Hematopoietic multipotent progenitor cell treated with erythropoietin and hydrocortisone succinate and interleukin-3 and kit ligand, for 4 days (in vitro differentiated cells): ENCODE measurements at places on chromosomes 13 and 19.
A peak's percentile ranks its signal among the peaks of the same experiment; 100 is the strongest.

DNA sequence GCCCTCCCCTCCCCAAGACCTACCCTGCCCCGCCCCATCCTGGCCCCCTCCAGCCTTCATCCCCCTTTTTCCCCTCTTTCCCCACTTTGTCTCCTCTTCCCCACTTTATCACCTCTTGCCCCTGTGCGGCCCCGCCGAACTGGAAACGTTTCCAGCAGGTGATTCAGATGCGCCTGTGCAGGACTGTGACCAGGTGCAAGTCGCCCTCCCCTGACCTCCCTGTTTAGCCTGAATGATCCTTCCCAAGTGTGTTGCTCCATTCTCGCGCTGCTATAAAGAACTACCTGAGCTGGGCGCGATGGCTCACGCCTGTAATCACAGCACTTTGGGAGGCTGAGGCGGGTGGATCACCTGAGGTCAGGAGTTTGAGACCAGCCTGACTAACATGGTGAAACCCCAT lies 25.9 kb downstream of the ZNF791 start:
- DNase-seq = no peak

GRCh38 chr13:43963726-43964125 lies 84.0 kb downstream of the LACC1 start:
- DNase-seq = peak; percentile 10

GRCh38 chr19:4878491-4878968 lies 11.1 kb upstream of the PLIN3 start:
- DNase-seq = peak; percentile 55

DNA sequence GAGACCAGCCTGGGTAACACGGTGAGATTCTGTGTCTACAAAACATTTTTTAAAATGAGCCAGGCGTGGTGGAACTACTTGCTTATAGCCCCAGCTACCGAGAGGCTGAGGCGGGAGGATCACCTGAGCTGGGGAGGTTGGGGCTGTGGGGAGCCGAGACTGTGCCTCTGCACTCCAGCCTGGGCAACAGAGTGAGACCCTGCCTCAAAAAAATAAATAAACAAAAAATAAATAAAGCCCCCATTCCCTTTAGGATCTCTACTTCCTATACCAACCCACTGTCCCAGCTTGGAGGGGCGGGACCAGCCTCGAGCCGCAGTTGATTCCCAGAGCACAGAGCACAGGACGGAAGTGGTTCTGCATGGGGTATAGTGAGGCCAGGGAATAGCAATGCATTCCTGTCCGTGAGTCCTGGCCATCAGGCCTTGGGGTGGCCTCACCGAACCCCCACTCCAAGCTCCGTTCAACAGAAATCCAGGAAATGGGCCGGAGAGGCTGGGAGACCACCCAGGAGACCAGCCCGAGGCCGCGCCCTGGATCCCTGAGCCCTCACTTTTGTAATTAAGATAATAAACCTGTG lies 4.9 kb upstream of the PTBP1 start:
- DNase-seq = peak; percentile 62

GRCh38 chr13:20847296-20847695 lies 55.2 kb downstream of the XPO4 start:
- DNase-seq = peak; percentile 43

GRCh38 chr13:50693727-50694126 lies 149.8 kb downstream of the DLEU7 start:
- no peak for DNase-seq

DNA sequence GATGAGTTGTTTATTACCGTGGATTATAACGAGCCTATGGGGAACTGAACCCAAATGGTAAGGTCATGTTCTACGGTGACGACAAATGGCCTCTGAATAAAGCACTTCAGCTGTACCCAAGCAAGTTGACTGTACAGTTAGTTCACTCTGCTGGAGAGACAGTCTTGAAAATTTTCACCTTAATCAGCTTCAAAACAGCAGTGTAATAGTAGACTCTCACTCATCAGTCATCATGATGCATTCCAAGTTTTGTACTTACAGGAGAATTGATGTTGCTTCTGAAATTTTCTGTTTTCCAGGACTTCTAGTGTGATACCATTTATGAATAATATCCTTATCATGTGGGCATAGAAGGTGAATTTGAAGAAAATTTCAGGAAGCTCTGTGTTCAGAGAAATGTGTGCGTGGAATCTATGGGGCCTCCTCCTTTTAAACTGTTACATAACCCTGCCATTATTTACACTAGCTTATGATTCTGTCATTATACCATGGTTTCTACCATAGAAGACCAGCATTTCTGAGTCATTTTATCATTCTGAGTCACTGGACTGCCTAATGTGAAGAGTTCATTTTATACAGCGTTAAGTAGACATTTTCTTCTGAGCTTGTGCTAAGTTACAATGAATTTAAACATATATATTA lies 96.9 kb downstream of the WDFY2 start:
- no peak for DNase-seq

GRCh38 chr13:32115066-32115465 lies 83.5 kb downstream of the FRY start:
- peak; percentile 65 for DNase-seq

DNA sequence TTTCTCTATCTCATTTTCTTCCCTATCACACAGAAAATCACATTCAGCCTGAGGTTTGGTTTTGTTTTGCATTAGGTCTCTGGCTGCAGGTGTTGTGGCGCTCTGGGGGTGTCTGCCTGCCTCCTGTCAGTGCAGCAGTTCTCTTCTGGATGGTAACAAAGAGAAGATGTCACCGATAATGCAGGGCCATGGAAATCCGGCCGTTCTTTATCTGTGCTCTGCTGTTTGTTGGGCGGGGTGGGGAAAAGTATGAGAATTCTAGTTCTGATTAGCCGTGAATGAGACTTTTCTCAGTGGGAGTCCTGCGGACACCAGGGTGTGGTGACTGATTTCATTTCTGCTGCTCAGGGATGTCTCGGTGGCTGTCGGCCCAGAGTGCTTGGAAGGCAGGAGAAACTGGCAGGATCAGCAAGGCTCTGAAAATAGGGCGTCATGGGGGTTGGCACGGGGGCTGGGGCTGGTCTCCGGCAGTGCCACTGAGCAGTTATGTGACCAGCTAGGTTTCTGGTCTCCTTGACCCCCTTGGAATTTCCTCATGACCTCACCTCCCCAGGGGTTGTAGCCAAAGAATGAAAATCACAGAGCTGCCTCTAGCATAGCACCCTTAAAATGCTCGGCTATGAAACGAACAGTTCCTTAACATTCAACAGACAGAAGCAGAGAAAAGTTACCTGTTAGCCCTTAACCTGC lies 5.0 kb downstream of the RNF113B start:
- DNase-seq = no peak

DNA sequence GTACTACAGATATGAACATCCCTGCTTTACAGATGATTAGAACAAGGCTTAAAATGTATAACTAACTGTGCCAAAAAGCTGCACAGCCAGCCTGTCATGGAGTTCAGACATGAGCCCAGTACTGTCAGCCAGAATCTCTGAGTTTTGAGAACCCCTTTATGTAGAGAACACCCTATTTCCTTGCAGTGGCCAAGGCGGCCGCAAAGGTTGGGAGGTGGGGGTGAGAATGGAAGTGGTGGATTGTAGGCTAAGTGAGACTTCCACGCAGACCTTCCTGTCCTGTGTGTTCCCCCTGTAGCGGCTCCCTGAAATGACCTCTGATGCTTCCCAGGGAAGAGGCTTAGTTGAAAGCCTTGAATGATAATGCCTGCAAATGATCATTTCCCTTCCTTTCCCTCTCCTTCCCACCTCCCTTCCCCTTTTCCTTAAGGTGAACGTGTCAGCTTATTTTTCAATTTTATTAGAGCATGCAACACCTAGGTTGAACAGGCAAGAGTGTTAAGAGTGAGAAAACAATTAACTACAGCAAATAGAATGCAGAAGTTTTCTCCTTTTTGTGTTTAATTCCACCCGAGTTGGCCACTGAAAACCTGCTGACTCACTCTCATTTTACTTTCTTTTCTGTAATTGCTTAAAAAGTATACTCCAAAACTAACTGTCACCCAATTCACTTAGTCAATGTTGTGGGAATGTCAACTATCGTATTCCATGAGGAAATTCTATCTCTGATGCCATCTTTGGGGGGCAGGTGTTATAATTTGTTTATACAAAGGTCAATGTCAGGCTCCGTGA lies 167.0 kb upstream of the EDNRB start:
- DNase-seq = peak; percentile 61

- DNase-seq = no peak
These were observed 260.2 kb downstream of the DACH1 start for GRCh38 chr13:71606818-71607217.

GRCh38 chr13:73167028-73167820 lies 108.4 kb downstream of the KLF5 start:
- no peak for DNase-seq

- DNase-seq = no peak
These were observed 8.3 kb downstream of the LSM7 start for GRCh38 chr19:2320049-2320448.

- no peak for DNase-seq
These were observed 11.2 kb upstream of the EVI5L start for GRCh38 chr19:7818806-7819205.

- DNase-seq = no peak
These were observed 386.6 kb downstream of the PCDH20 start for GRCh38 chr13:61029064-61029463.

DNA sequence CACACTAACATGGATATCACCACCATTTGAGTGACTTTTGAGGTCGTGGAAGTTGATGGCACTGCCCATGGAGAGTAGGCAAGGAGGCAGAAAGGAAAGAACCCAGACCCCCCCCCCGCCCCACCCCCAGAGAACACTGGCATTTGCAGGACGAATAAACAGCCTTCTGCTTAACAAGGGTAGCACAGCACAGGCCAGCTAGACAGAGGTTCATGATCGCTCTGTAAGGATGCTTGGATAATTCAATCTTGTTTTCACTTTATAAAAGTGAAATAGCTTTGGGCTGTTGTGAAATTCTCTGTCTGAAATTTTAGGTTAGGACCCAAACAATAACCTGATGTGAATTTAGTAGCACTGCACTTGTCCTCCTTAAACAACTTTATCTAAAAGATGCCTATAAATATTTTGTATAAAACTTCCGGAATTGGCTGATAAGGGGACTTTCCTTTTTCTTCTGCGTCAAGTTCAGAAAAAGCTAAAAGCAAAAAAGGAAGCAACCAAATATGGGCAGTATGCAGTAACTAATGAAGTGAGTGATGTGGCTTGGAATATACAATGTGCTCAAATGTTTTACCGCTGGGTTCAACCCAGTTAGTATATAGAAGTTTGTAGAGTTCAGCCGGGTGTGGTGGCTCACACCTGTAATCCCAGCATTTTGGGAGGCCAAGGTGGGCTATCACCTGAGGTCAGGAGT lies 163.7 kb downstream of the SHISA2 start:
- peak; percentile 3 for DNase-seq

GRCh38 chr13:97781891-97782305 lies 171.6 kb upstream of the IPO5 start:
- no peak for DNase-seq

DNA sequence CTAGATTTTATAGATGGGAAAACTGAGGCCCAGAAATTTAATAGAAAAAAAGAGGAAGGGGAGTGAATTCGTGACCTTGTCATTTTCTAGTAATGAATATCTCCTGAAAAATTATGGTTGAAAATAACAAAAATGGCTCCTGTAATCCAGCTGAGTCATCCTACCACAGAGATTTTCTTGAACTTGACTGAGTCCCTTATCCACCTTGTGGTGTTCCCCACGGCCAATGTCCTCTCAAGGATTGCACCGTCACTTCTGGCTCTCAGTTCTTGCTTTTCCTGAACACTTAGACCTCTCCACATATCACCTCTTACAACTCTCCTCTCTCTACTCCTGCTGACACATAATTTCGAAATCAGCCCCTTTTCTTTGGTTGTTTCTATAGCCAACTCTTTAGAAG lies 1.2 kb upstream of the KATNAL1 start:
- DNase-seq = peak; percentile 86

DNA sequence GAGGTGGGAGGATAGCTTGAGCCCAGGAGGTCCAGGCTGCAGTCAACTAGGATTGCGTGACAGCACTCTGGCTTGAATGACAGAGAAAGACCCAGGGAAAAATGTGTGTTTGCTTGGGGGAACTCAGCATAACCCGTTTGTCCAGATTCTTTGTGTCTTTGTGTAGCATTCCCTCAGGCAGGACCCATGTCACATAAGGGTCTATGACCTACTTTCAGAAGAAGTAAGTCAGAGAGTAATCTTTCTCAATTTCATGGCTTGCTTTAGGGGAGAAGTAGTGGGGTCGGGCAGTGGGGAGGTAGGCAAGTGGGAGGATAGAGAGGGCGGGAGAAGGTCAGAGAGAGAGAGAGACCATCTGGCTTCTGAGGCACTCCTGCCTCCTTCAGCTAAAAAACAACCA lies 11.9 kb upstream of the PSPC1 start:
- no peak for DNase-seq

- DNase-seq = peak; percentile 58
These were observed 2.0 kb upstream of the GATAD2A start for GRCh38 chr19:19403373-19403901.
